ENCODE measurements at places on chromosomes 1 and 21.

GRCh38 chr1:248751635-248752034 is 3.9 kb downstream of the LYPD8 start:
- DNase-seq = no peak

GRCh38 chr1:201769966-201770365 is 59.0 kb upstream of the IPO9 start:
- DNase-seq = no peak

DNA sequence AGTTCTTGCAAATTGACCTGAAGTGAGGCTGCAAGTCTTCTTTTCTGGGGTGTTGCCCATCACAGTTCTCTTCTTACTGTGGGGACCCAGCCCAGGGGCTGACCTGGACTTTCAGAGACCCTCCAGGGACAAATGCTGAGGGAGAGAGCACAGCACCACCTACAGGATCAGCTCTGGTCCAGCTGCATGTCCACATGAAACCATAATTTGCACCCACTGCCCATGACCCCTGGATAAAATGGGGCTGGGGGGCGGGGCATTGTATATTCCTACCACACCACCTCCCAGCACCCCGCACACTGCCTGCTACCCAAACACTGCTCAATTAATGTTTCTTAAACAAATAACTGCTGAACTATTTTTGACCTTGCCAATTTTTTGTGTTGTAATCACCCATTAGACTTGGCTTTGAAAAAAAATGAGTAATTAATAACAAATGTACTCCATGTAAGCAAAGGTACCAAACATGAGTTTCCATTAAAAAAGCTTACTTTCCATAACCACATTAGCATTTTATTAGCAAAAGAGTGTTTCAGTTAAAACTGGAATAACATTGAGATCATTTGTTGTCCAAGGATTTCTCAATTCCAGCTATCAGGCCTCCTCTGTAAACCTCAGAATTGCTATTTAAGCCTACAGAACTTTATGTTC is 168.0 kb upstream of the RAB4A start:
- no peak for DNase-seq

DNA sequence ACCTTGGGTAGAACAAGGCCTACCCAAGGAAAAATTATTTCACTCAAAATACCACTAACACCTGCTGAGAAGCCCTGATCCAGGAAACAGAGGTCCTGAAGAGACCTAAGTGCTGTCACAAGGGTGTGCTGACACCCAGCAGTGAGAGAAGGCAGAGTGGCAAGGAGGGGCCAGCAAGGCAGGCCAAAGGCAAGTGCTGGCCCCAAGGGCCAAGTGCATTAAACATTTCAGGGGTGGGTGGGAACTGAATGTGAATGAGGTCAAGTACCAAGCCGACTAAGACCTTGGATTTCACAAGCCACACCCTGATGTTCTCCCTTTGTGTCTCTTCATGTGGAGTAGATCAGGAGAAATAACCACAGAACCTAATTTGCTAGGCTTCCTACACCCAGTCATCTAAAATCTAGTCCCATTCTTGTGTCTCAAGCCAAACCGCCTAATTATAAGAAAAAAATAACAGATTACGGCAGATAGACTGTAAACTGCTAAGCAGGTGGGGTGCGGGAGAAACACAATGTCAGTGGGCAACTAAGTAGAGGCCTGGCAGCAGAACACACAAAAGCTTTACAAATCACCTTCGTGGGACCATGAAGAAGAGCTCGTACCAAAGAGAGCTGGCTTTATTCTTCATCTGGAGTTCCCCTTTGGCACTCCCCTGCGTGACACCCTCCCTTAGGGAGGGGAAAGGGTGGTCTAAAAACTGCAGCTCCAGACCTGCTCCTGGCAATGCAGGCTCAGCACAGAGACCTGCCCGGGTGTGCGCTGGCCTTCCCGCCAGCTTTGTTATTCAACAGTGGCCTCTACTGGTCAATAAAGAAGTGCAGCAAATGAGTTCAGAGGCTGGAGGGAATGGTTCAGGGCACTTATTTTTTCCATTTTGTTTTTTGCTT is 8.7 kb downstream of the UBE2G2 start:
- peak; percentile 59 for DNase-seq

DNA sequence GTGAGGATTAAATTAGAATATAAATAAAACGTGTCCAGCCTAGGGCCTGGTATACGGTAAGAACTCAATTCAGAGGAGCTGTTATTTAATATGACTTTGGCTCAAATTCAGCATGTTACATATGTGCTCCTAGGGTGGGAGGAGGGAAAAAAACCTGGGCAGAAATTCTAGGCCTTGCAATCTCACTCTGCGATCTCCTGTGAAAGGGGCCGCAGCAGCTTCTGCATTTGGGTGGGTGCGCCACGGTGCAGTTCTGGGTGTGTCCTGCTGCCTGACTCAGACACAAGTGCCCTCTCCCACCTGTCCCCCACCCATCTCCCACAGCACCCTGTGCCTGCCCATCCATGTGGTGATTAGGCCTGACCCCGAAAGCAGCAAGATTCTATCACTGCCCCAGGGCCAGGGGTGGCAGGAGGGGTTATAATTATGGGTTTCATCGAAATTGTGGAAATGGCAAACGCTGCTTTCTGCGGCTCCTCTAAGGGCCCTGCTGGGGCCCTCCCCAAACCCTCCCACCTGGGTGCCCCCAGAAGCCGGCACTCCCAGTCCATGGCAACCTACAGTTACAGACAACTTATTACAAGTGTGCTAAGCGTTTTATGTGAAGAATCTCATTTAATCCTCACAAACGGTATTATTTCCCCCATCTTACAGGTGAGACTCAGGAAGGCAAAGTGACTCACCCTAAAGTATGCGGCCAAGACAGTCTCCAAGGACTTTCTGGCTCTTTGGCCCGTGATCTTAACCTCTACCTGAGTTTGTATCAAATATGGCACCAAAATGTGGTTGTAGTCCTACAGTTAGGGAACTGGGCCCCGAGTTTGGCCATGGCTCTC is 25.5 kb upstream of the GRHL3 start:
- DNase-seq = no peak

GRCh38 chr1:206873603-206874188 is 8.3 kb downstream of the IL20 start:
- DNase-seq = no peak

GRCh38 chr1:67755160-67755559 is 70.2 kb downstream of the GADD45A start:
- DNase-seq = no peak
